ENCODE measurements at places on chromosomes 16 and 17.

- no peak for DNase-seq
Observed at GRCh38 chr17:5837055-5837491, 233.1 kb upstream of the WSCD1 start.

- no peak for DNase-seq
Observed at GRCh38 chr17:78046923-78047322, 81.6 kb downstream of the TMC6 start.

- DNase-seq, result no peak
Observed at GRCh38 chr17:1752425-1753262, 9.2 kb upstream of the SERPINF1 start.

- no peak for DNase-seq
Observed at GRCh38 chr17:83007504-83008185, 71.8 kb upstream of the METRNL start.

- DNase-seq, result no peak
Observed at GRCh38 chr17:14098246-14098645, 28.9 kb downstream of the COX10 start.

- DNase-seq, result no peak
Observed at GRCh38 chr17:75513641-75514000, 1.7 kb downstream of the CASKIN2 start.

DNA sequence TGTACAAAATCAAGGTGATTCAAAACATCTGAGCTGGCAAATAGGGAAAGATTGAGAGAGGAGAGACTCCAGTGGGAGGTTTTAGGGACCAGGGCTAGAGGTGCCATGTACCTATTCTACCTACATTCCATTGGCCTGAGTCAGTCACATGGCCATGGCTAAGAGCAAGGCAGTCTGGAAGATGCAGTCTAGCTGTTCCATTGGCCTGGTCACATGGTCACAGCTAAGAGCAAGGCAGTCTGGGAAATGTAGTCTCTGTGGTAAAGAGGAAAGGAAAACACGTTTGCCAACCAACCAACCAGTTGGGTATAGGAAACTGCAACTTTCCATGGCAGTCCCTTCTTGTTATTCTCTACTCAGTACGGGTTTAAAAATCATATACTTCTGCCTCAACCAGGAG lies 369.1 kb downstream of the XYLT1 start:
- no peak for DNase-seq

DNA sequence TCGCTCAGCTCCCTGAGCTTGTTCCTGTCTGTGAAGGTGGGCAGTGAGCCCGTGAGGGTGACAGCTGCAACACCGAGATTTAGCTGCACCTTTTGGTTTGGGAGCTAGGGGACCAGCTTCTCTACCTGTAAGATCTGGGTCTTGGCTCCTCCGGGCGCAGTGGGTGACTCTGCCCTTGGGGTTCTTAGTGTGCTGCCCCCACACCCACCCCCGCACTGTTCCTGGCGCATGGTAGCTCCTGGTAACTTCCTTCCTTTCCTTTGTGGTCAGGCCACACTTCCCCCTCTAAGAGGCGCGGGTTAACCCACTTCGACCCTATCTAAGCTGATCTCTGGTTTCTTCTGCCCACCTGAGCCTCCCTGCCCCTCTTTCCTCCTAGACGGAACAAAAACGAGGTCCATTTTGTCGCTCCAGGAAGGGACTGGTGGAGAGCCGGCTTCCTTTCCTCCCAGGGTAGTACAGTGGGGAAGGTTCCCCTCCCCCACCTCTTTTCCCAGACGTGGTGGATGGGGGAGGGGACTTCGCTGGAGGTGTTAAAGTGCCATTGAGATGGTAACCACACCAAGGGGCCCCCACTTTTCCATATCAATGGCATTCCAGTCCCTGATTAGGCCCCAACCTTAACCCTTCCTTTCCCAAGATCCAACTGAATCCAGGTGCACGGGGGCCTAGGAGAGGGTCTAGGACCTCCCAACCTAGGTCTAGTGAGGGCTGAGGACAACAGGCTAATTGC lies 4.6 kb upstream of the CLDN9 start:
- DNase-seq, result no peak

DNA sequence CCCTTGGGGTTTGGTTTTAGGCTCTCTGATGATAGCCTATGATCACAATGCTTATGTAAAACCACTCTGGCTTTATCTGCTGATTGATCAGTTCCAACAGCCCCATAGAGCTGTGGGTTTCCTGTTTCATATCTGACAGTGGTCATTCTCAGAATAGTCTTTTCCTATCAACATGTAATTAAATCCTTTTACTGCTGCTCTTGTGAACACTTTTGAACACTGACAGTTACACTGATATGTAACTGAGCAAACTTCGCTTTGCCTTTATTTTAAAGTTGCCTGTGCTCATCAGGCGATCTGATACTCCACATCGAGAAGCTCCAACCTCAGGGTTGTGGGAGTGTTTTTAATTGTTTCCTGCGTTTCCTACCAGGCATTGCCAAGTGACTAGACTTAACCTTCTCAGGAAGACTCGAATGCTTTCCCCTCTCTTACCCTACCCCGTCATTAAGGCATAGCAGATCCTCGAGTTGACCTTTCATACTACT lies 17.3 kb upstream of the CLEC18B start:
- no peak for DNase-seq

- no peak for DNase-seq
Observed at GRCh38 chr17:80737106-80738019, 192.7 kb downstream of the RPTOR start.

DNA sequence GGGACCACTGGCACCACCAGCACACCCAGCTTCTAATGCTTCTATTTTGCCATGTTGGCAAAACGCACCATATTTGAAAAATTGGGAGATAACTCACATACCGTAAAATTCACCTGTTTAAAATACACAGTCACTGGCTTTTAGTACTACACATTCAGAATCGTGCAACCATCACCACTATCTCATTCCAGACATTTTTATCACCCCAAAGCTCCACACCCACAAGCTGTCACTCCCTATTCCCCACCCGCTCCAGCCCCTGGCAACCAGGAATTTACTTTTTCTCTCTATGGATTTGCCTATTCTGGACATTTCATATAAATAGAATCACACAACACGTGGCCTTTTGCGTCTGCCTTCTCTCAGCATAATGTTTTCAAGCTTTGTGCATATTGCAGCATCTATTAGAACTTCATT lies 25.0 kb downstream of the PPL start:
- DNase-seq, result no peak

- DNase-seq, result no peak
Observed at GRCh38 chr17:27586203-27586721, 44.7 kb upstream of the LGALS9 start.

DNA sequence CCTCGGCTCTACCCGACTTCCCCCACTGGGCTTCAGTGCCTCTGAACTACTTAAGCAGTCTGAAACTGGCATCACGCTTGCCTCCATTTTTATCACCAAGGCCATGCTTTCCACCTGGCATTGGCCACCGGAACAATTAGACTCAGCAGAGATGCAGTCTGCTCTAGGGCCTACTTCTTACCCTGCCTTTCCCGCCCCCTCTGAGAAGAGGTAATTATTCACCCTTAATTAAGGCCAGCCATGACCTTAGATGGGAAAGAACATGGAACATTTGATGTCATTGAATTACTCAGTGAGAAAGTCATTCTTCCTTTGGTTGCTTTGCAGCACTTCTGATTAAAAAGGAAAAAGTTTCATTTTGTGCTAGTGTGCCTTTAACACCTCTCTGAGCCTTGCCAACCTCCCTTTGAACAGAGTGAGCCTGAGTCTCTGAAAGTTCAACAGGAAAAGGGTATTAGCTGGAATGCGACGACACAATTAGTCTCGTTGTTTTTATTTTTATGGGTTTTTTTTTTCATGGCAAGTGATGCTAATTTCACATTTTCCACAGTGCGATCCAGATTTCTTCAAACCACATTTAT lies 60.9 kb upstream of the TNRC6A start:
- no peak for DNase-seq

DNA sequence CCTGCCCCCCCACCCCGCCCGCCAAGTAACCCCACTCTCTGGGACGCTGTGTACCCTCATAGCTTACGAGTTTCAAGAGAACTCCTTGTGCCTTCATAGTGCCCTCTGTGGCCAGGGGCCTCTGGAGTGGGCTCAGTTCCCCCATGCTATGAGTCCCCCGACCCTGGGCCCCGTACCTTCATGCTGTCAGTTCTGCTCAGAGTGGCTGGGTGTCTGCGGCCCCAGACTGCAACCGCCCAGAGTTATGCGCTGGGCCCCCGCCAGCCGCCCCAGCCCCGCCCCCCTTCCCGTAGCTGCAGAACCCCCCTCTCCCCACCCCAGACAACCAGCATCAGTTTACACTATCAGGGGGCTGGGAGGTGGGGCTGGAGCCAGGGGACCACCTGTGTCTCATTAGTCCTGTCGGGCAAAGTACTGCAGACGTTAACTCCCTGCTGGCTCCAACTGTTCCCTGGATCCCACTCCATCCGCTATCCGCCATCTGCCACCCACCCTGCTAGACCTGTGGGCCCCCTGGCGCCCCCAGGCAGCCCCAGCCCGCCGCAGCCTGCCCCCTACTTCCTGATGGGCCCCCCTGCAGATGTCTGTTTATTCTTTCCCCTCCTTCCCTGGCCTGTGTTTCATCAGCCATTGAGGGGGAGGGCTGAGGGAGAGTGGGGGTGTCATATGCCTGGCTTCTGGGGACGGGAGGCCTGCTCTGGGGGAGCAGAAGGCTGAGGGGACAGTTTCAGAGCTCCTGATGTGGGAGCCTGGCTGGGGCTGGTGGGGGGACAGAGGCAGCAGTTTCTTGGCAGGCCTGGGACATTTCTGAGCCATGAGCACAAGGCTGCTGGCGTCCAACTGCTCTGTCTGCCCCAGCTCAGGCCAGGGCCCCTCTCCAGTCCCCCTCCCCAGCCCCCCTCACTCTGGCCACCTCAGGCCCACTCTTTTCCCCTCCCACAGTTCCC lies at the start of gene MFAP4:
TSS of gene MFAP4 (minus strand) at position 217 of the 947 bp plus-strand sequence. CDS start at position 182, 35 bp downstream.
- peak; percentile 88 for DNase-seq

DNA sequence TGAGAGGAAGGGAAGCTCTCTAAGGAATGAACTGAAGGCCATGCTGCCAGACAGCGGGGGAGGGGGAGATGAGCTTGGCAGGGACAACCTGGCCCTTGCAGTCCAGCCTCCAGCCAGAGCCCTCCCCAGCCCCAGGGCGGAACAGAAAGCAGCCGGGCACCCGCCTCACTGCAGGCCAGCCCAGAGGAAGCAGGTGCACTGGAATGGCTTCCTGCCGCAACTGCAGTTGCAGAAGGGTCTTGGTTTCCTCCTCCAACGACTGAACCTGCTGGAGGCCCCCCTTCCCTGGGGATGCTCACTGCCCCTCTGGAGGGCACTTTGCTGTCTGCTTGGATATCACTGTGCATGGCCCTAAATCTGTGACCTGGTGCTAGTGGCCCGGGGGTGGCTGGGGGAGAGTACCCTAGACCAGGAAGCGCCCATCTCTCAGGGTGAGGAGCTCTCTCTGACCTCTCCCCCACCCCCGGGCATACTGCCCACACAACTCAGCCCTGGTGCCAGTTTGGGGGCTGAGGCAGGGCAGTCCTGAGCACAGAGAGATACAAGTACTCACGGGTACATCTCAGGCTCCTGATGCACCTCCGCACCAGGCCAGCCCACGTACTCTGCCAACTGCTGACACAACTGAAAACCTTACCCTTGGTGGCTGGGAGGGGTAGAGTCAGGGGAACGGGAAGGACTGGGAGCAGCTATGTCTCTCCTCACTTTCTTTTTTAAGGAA lies 41.1 kb downstream of the MYO18A start:
- no peak for DNase-seq

DNA sequence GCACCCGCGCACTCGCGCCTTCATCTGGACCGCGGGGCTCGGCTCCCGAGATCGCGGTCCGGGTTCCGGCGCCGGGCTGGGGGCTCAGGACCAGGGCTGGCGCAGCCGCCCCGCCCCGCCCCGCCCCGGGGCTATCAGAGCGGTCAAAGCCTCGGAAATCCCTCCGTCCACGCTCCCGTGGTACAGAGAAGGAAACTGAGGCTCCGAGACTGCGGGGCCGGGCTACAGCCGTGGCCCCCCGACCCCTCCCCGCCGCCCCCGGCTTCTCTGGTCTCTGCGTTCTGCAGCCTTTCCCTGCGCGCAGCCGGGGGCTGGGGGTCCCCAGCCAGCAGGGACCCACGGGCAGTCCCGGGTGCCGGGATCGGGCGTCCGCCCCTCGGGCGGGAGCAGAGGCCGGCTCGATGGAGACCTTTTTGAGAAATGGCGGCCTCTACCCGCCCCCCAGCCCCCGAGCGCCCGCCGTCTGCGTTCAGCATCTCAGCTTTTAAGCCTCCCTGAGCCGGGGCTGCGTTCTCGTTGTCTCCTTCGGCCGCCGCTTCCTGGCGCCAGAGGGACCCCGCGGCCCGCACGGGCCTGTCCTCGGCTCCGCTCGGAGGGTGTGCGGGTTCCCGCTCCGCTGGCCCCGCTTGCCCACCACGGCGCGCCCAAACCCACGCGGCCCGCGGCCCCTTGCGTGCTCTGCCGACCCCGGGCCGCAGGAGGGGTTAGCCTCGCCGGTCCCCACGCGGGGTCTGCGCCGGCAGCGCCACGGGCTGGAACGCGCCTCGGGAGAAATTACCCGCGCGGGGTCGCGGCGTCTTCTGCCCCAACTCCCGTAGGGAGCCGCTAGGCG lies 1.5 kb upstream of the NPTX1 start:
- DNase-seq, result no peak

DNA sequence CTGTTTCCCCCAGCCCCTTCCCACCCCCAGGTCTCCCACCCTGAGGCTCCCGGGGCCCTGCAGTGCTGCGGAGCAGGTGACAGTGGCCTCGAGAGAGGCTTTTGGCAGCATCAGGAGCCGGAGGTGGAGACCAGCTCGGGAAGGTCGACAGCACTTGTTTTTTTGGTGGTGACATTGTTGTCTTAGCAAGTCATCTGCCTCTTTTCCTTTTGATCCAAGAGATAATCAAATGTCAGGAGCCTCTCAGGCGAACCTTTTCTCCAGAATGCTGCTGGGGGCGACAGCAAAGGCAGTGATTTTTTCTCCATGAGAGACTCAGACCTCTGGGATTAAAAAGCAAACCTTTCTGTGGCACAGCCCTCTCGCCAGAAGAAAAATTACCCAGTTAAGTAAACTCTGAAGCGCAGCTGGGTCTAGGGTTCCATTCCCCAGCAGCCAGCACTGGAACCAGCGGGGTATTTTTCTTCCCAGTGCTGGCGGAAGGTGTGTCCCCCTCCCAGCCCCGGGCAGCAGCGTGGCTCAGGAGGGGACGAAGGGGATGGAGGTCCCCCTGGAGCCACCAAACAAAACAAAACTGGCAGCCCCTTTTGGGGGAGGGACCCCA lies 37.2 kb downstream of the GRIN2C start:
- no peak for DNase-seq

- no peak for DNase-seq
Observed at GRCh38 chr17:8951206-8951605, 14.3 kb downstream of the PIK3R5 start.

DNA sequence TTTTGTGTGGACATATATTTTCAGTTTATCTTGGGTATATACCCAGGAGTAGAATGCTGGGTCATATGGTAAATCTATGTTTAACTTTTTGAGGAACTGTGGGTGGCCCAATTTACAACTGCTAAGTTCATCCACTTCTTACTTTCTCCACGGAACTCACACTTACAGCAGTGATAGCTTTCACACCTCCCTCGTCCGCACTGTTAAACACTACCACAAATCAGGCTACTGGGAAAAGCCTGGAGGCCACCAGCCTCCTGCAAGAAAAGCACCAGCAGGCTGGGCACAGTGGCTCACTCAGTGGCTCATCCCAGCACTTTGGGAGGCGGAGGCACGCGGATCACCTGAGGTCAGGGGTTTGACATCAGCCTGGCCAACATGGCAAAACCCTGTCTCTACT lies 14.7 kb upstream of the ZG16 start:
- no peak for DNase-seq

GRCh38 chr16:53191413-53191812 lies 136.6 kb downstream of the CHD9 start:
- DNase-seq, result no peak
